Activated T-helper 1 cell treated with Interleukin-2 at 50 U/mL for 16 hours (primary cell): ENCODE measurements at places on chromosomes 2 and 18.

- DNase-seq: no peak
Measured at GRCh38 chr2:55616551-55617174, 759 bp downstream of the PPP4R3B start.

GRCh38 chr2:112154246-112155117 is 16.3 kb downstream of the FBLN7 start:
- peak; percentile 18 for DNase-seq

- no peak for DNase-seq
Measured at GRCh38 chr2:44358503-44358902, 2.8 kb downstream of the PREPL start.

DNA sequence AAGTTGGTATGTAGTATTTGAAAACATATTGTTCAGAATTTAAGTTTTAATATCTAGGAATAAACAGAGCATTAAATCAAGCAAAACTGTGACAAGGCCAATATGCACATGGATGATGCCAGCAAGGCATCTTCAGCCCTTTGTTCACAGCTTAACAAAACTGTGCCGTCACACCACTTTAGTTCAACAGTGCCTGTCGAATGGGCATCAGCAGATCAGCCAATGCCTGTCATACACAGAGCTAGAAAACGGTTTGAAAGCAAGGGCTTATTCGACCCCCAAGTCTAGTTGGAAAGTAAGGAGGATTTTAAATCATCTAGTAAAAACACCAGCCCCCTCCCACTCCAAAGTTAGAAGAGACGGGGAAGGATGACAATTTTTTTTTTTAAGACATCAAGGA is 16.7 kb downstream of the ZEB2 start:
- no peak for DNase-seq

DNA sequence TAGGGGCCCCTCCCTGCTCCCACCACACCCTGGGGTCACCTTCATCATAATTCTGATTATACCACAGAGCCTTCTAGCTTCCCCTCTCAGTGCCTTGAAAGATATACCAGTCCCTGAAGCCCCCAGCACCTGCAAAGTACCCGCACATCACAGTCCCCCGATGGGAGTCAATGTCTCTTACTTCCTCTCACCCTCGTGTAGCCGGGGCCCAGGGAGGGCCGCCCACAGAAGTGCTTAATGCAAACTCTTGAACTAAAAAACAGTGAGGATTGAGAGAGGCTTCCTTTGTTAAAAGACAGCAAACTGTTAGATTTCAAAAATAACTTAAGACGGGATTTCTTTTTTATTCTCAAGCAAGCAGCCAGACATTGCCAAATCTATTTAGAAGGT is 76.5 kb downstream of the SFXN5 start:
- no peak for DNase-seq

DNA sequence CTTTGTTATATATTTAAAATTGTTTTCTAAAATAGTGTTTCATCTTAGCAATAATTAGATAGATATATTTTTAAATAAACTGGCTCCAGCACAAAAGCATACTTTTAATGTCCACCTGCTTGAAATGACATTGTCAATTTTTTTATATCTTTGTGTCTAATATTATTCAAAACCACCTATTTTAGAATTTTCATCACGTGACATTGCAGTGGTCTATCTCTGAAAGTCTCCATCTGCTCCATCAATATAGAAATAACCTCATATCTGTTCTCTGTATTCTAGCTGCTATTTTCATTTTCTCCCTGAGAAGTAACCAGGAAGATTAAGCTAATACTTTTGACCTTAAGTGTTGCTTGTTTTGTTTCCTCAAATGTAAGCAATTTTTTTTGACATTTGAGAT is 248.0 kb upstream of the CNTNAP5 start:
- no peak for DNase-seq

DNA sequence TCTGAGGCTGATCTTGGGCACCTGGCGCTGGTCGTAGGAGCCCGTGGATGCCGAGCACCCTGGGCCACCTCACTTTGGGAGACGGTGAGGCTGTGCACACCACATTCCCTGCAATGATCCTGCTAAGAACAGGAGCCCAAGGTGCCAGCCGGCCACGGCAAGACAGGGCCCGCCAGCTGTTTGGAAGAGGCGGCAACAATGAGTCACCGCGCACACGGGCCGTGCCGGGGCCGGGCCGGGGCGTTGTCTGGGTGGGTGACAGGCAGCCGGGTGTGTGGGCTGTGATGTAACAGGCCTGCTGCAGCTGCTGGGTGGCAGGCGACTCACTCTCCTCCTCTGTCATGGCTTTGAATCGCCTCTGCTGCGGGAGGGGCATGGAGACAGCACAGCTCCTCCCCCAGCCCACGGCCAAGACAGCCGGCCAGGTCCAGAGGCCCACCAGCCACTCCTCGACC is 49.7 kb upstream of the ODC1 start:
- DNase-seq: peak; percentile 50

GRCh38 chr18:8381821-8382459 is 227.3 kb upstream of the RAB12 start:
- DNase-seq: no peak

GRCh38 chr18:21262244-21262643 is 20.2 kb downstream of the GREB1L start:
- no peak for DNase-seq

DNA sequence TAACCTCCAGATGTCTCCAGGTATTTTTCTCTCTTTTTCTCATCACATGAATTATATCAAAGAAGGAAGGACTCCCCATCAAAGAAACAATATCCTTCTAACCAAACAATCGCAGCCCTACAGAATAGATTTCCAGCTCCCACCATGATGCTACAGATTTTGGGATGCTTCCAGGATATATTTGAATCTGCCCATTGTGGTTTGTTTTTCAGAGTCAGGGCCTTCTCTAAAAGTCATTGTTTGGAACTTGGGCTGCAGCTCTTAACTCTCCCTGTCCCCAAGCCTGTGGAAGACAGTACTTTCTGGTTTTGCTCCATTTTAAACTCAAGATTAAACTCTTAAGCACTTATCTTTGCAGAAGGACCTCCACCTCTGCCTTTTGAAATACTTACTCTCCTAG is 223.2 kb downstream of the PMAIP1 start:
- no peak for DNase-seq

GRCh38 chr18:65938592-65939372 is 188.0 kb downstream of the CDH7 start:
- no peak for DNase-seq

GRCh38 chr2:204019572-204020501 is 83.3 kb downstream of the ICOS start:
- DNase-seq: peak; percentile 7

GRCh38 chr2:111138839-111139238 is 18.1 kb downstream of the BCL2L11 start:
- no peak for DNase-seq

- DNase-seq: no peak
Measured at GRCh38 chr2:109176928-109177327, 47.9 kb downstream of the SH3RF3 start.

DNA sequence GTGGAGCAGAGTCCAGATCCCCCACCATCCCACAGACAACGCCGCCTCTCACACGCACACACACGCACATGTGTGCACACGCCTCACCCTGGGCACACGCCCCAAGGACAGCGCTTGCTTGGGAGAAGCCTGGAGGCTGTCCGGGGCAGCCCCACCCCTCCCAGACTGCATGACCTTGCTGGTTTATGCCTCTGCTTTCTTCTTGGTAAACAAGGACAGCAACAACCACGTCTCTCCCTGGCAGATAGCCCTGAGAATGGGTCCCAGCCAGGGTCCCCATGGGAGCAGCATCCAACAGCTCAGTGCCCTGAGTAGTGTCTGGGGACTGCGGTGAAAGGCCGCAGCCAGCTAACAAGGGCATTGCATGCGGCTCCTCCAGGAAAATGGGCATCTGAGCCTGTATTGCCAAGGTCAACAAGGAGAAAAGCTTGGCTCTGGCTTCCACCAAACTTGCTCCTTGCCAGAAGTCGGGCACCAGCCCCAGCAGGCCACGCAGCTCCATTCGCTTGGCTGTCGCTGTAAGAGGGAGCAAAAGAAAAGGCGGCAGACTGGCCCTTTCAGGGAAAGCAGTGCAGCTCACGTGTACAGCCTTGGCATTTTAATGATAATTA is 234.6 kb downstream of the EIPR1 start:
- no peak for DNase-seq

GRCh38 chr2:240568678-240569522 is 616 bp downstream of the RNPEPL1 start:
- peak; percentile 57 for DNase-seq

- DNase-seq: no peak
Measured at GRCh38 chr2:213789940-213790339, 505.7 kb downstream of the SPAG16 start.

DNA sequence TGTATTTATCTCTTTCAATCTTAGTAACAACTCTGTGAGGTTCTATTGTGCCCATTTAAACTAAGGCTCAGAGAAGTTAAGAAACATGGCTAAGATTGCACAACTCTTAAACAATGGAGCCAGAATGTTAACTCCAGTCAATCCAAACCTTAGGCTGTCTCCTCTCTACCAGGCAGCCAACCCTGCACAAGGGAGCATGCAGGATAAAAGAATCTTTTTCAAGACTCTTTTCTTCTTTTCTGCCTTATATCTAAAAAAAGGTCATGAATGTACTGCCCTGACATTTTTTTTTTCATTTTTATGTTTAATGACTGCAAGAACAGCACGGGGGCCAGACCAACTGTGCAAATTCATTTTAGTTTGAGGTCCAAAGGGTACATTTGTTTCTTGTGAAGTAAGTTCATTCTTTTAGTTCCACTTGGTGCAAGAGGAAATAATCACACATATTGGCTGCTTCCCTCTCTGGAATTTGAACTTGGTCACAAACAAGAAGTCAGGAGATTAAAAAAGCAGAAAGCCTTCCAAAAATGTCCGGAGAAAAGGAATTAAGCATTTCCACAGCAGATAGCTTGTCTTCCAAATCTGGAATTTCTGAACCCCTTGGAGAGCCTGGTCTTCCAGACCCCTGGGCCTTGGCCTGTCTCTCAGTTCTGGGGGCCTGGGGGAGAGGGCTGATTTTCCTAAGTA is 96.0 kb upstream of the RIOK3 start:
- no peak for DNase-seq

DNA sequence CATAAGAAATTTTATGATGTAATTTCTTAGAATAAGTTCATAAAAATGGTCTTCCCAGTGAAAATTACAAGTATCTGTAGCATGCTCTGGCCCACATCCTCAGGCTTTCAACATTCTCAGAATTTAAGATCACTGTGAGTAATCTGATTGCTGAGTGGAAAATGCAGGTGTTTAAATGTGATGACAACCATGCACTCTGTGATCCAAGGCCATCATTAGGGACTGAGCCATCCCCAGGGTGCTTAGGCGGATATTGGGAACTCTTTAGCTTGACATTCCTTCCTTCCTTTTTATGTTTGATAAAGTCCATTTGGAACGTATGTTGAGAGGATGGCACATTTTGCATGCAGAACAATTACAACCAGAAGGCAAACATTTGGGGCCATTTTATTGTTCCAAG is 95.5 kb downstream of the ARL4C start:
- no peak for DNase-seq

DNA sequence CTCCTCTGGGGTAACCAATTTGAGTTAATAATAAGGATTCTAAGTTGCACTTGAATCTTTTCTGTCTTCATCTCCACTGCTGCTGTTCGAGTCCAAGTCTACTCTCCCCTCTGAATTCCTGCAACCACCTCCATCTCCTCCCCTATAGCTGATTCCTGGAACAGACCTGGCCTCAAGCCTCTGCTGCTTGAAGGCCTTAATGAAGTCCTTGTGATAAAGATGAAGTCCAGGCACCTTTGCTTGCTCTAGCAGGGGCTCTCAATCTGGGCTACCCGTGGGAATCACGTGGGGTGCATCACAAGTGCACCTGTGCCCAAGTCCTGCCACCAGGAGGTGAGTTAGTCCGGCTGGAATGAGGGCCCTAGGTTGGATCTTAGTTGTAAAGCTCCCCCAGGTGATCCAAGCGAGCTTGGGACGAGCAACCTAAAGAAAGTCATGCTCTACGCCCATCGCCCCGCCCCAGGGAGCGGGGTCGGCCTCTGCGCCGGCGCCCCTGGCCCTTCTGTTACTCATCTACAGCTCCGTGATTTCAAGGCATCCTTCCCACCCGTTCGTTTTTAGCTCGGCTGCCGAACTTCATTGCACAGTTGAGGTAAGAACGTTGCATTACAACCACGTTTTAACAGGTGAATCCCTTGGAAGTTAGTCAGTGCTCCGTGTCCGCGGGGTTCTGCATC is 905 bp upstream of the IAH1 start:
- DNase-seq: peak; percentile 10

DNA sequence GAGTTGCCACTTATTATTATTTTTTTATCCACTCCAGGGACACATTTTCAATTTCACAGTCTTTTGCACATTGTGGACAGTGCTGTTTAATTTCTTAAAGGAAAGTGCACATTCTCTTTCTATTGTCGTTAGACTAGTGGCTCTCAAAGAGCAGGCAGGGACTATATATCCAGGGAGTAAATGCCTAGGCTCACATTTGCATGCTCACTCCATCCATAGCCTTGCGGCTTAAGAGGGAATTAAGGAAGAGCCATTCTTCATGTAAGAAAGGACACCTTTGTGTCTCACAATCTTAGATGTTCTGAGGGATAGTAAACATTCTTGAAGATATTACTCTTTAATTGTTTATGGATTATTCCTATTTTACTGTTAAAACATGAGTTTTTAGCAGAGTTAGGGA is 70.8 kb downstream of the FIGN start:
- no peak for DNase-seq

GRCh38 chr2:112273349-112273748 is 2.0 kb upstream of the ZC3H6 start:
- no peak for DNase-seq

DNA sequence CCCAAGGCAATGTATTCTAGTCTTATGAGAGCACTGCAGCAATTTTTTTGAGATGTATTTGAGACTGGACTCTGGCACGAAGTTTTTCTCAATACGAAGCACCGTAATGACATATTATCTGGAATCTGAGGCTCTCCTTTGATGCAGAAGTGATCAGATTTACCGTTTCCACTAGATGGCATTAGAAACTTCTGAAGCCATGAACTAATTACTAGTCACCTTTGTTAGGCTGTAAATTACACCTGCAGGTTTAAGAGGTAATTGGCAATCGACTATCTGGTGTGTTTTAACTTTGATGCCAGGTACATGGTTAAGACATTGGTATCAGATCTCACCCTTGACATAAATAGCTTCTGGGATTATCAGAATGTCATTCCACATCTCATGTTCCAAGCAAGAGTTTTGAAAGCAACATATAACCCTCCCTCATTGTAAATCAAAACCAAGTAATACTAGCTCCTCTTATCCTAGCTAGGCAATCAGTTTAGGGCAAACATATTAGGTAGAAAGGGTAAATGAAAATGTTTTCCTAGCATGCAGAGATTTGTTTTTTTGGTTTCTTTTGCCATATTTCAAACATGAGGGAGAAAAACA is 254.6 kb upstream of the SPRED2 start:
- DNase-seq: no peak
